ENCODE measurements at places on chromosomes 6 and 20.

DNA sequence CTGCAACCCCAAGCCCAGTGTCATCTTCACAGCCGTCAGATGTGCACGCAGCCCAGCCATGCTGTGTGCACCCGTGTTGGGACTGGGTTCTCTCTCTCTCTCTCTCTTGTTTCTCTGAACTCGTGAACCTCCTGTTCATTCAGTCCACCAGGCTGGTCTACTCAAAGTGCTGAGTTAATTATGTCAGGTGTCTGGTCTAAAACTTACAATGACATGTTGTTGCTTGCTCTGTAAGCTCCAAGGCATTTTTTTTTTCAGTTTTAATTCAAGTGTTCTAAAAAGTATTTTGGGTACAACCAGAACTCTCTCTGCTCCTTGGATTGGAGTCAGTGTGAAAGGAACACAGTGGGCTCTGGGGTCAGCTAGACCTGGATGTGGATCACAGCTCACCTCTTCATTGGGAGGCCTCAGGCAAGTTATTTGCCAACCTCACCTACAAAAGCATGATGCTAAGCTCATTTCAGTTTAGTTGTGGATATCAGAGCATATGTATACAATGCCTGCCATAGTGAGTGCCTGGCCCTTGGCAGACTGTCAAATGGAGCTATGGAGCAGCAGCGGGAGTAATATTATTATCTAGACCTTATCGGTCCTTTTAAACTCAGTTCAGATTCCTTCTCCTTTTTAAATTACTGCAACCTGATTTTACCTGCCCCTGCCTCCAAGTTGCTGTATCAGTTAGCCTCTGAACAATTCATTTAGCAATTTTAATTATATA, 59.5 kb downstream of the PLEKHG1 start:
- DNase-seq = no peak

DNA sequence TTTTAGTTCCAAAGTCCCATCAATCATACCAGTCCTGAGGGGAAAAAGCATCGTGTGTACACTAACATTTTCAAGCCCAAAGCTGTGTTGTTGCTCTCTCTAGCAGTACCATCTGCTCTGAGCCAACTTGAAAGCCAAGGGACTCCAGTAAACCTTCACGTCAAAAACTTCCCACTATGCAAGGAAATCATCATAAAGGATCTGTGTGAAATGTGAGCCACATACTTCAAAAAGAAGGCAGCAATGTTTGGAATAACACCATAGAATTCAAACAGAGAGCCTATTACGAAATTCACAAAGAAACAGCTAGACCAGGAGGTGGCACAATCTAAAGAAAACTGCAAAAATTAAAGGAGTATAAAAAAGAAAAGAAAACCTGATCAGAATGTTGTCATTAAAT, 399.8 kb upstream of the EPHA7 start:
- no peak for DNase-seq

DNA sequence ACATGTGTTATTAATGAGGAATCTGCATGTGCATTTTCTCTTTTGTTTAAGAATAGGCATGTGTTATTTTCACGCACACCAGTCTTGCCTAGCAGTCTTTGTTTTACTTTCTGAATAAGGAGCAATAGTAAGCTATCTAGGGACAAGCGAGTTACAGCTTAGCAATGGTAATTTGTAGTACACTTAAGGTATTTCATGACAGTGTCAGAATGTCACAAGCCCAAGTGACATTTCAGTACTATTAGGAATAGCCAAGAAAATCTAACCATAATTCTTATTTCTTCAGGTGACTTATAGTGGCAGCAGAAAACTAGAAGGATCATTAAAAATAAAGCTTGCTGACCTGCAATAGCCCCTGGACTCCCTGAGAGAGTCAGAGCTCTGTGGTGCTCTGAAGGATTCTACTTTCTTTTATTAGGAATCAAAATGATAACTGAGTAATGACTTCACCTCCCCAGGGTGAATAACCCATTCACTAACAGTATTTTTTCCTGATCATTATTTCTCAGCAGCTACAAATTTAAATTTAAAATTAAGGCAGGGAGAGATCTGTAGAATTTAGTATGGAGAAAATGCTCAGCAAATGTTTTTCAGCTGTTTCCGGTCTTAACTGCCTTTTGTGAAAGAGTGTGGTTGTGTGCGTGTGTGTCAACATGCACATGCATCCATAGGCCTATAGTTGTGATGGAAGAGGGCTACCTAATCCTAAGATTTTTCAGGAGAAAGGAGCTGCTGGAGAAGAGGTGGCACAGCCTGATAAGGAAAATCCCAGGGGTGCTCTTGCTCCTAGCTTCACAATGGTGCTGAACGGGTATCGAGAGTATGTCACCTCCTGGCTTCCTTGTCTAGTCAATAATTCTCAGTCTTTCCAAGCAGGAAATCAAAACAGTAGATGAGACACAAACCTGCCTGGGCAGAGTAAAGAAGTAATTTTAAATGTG, 90.0 kb upstream of the BEND3 start:
- DNase-seq = no peak

- DNase-seq = no peak
Measured at GRCh38 chr6:160127270-160128124, 5.9 kb downstream of the SLC22A1 start.

- DNase-seq = no peak
Measured at GRCh38 chr6:44496665-44497369, 109.3 kb downstream of the CDC5L start.

DNA sequence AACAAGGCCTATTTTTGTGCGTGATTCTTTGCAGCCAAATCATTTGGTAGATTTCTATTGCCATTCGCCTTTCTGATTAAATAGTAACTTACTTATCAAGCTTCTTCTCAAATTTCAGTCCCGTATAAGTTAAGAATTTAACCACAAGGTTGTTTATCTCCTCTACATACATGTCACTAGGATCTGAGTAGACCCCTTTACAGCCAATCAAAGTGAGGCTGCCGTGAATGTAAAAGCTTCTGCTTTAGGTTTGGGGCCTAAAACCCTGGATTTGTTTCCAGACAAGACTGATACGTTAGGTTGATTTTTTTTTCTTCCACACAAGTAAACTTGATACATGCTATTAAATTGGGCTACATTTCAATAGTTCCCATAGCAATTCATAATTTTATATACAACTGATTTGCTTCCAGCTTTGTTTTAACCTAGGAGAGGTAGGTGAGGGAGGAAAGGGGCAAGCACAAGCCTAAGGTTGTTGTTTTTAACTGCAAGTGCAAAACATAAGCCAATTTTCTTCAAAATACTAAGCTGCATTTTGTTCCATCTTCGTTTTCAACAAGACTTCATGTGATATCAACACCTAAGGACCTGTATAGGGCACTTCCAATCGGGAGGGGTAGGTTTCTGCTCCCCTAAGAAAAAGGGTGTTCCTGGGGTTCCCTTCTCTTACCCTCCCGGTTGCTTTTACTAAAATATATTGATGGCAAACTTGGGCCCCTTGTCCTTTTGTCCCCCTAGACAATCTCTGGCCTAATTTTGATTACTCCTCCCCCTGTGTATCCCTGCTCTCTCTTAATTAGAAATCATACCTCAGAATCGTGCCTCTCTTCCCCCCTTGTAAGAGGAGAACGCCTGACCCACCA, 1.7 kb downstream of the RANBP9 start:
- DNase-seq = no peak

- DNase-seq = peak; percentile 22
Measured at GRCh38 chr6:21496706-21497105, 96.8 kb upstream of the SOX4 start.

- peak; percentile 16 for DNase-seq
Measured at GRCh38 chr6:56040223-56040622, 164.8 kb upstream of the BMP5 start.

DNA sequence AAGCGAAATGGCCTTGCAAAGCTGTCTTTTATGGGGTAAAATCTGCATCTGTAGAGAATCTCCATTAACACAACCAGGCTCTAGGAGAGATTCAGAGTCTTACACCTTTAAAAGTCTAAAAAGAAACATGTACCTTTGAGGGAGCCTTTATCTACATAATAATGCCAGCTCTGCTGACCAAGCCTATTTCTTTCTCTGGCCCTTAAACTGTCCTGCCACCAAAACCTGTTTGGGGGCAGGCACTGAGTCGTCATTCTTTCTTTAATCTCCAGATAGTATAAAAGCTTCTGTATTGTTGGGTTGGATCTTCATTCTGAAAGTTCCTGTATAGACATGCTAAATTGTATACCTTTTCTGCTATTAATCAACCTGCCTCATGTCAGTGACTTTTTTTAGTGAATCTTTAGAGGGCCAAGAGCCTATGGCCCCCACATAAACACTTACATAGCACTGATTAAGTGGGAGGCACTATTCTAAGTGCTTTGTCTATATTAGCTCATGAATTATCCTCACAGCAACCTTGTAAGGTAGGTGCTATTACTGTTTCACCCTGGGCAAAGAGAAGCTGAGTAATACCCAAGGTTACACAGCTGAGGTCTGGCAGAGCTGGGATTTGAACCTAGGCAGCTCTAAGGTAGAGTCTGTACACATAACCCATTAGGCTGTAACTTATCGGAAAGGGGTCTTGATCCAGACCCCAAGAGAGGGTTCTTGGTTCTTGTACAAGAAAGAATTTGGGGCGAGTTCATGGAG, 232.3 kb upstream of the DTNBP1 start:
- DNase-seq = no peak

- peak; percentile 25 for DNase-seq
Measured at GRCh38 chr6:116406678-116407345, 36.1 kb downstream of the DSE start.

DNA sequence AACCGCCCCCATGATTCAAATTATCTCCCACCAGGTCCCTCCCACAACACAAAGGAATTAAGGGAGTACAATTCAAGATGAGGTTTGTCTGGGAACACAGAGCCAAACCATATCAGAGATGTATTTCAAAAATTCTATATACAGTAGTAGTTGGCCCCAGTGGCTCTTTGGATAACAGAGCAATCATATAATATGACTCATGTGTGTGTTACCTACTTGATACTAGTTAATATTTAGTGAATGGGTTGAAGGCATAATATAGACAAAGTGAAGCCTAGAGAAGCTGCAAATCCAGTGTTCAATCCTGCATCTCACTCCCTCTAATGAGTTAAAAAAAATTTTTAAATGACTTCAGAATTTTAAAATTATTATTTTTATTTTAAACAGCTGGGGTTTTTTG, 43.2 kb downstream of the KAT14 start:
- no peak for DNase-seq

DNA sequence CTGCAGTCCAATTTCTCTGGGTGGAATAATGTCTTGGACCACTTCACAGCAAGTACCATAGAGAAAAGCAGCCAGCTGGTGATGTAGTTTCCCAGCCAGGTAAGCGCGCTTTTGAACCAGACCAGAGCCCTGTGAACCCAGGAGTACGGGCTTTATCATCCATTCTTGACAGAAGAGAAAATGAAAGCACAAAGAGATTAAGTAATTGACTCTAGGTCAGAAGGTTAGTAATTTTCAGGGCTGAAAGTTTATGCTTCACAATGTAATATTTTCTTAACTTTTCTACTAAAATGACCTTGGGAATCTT, 7.1 kb upstream of the UST start:
- no peak for DNase-seq

DNA sequence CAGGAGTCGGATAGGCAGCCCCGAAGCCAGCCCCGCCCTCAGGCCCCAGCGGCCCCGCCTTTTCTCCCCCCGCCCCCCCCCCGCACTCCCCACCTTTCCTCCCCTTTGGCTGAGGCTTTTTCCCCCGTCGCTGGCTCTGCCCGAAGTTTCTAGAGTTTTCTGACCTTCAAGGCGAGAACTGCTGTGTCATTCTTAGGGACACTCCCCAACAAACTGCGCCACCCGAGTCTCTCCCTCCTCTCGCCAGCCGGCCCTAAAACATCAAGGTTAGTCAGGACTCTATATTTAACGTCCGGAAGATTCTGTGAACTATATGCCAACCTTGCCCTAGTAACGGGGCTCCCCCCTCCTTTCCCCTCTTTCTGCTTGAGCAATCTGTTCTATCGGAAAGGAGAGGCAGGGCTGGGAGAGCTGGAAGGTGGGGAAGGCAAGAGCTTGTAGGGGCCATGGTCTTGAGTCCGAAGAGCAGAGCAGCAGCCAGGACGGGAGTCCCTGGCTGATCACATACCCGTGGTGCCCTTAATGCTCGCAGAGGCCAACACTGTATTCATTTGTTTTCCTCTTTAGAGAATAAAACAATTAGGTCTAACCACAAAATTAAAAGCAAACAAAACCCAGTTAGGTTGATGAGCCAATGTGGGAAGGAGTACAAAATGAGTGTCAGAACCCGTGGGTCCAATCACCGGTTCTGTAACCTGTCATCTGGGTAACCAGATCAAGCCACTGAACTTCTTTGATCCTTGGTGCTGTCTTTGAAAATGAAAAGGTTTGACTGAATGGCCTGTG, 5.3 kb upstream of the HSPA1B start:
- peak; percentile 89 for DNase-seq

GRCh38 chr6:130760006-130760405, 67.2 kb upstream of the SMLR1 start:
- peak; percentile 64 for DNase-seq

GRCh38 chr6:33426590-33427511, 7.0 kb downstream of the SYNGAP1 start:
- no peak for DNase-seq

GRCh38 chr6:167118839-167119238, 4.1 kb upstream of the CCR6 start:
- DNase-seq = no peak

GRCh38 chr6:7115543-7116231, 7.9 kb downstream of the RREB1 start:
- peak; percentile 18 for DNase-seq

- DNase-seq = no peak
Measured at GRCh38 chr6:10977231-10977968, 66.7 kb downstream of the ELOVL2 start.

DNA sequence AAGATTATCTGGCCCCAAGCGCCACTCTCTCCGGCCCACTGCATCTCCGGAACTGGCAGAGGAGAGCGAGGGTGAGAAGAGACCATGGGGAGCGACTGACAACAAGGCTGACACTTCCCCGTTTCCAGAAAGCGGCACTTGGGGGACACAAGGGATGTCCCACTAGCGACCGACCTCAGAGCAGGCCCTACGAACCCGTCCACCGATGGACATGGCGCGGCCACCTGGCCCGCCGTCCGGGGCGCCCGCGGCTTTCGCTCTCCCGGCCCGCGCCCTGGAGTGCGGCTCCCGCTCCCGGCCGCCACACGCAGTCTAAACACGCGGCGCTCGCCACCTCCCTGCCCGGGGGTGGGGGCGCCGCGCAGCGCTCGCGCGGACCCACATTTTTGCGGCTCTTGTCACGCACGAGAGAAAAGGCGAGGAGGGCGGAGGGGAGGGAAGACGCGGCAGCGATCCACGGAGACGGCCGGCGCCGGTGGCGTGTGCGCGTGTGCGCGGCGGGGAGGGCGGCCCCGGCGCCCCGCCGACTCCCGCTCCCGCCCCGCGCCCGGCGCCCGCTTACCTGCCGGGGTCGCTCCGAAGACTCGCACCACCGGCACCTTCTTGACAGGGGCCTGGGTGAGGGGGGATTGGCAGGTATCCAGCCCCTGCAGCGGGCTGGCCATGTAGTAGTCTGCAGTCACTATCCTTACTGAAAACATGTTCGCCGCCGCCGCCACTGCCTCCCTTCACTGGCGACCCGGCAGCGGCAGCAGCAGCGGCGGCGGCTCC, 645 bp downstream of the REV3L start:
- DNase-seq = peak; percentile 68

Measured in GM03348 (cell line).